ENCODE measurements at places on chromosomes 12 and 14. TPM values are rescaled to one million over a fixed set of nuclear protein-coding genes. Genes with fewer than 3 reads are reported as not detected.

Gene ZC3H10
- 9.0 TPM for total RNA-seq

Gene OR6C2
- total RNA-seq, result not detected

Gene ADAM21
- not detected for total RNA-seq

DNA sequence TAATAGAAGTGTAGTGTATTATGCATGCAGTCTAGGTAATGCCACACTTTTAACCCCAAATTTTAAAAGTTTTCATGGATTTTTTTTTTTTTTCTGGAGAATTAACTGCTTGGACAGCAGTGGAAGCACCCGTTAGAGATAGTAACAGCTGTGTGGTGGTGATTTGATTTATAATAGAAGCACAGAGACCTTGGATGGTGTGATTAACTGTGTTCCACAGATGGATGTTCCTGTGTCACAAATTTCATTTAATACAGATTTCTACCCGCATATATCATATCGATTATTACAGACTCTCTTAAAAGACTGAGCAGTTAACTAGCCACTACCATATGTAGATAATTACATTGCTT lies 47.0 kb downstream of the IFT81 start:
- DNase-seq, result no peak

DNA sequence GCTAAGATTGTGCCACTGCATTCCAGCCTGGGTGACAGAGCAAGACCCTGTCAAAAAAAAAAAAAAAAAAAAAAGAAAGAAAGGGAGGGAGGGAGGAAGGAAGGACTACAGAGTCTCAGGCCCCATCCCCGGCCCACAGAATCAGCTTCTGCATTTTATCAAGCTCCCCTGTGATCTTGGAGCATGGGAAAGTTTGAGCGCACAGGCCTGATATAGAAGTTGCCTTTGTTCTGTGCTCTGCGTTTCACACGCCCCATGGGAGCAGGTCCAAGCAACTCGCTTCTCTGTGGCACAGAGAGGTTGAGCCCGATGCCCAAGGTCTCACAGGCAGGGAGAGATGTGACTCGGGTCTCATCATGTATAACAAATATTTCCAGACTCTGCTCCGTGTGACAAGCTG lies 101.8 kb downstream of the PHETA1 start:
- no peak for DNase-seq

- DNase-seq, result no peak
Observed at GRCh38 chr12:42905419-42905705, 315.8 kb upstream of the PRICKLE1 start.

DNA sequence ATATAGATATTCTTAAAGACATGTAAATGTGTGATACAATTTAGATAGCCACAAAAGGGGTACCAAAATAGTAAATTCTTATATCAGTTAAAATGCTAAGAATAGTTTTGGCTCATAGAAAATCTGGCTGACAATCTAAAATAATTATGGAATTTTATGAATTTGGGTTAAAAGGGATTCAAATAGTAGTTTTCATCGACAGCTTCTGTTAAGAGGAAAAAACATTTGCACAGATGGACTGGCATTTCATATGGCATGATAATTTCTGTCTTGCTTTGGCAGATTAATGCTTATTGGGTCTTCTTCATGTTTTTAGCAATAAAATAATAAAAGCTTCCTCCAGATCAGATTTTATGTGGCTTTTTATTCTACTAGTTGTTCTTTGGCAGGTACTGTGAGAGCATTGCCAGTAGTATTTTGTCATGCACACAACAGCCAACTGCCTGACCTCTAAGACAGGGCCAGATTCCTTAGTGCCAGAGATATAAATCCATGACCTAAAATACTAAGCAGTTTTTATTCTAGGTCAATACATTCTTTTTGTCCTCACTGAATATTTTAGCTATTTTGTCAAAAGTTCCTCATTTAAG lies 9.1 kb downstream of the ABCD2 start:
- no peak for DNase-seq

DNA sequence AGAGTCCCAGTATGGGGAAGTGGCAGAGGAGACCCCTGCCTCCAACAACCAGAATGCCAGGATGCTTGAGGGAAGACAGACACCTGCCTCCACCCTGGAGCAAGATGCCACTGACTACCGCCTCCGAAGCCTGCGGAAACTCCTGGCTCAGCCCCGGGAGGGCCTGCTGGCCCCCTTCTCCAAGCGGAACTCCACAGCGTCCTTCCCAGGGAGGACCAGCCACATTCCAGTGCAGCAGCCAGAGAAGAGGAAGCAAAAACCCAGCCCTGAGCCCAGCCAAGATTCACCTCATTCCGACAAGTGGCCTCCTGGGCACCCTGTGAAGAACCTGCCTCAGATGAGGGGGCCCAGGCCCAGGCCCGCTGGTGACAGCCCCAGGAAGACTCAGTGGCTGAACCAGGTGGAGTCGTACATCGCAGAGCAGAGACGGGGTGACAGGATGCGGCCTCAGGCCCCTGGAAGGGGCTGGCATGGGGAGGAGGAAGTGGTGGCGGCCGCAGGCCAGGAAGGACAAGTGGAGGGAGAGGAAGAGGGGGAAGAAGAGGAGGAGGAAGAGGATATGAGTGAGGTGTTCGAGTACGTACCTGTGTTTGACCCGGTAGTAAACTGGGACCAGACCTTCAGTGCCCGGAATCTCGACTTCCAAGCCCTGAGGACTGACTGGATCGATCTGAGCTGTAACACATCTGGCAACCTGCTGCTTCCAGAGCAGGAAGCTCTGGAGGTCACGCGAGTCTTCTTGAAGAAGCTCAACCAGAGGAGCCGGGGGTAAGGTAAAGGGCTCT lies 93.7 kb downstream of the B4GALNT3 start:
- DNase-seq, result peak; percentile 59

DNA sequence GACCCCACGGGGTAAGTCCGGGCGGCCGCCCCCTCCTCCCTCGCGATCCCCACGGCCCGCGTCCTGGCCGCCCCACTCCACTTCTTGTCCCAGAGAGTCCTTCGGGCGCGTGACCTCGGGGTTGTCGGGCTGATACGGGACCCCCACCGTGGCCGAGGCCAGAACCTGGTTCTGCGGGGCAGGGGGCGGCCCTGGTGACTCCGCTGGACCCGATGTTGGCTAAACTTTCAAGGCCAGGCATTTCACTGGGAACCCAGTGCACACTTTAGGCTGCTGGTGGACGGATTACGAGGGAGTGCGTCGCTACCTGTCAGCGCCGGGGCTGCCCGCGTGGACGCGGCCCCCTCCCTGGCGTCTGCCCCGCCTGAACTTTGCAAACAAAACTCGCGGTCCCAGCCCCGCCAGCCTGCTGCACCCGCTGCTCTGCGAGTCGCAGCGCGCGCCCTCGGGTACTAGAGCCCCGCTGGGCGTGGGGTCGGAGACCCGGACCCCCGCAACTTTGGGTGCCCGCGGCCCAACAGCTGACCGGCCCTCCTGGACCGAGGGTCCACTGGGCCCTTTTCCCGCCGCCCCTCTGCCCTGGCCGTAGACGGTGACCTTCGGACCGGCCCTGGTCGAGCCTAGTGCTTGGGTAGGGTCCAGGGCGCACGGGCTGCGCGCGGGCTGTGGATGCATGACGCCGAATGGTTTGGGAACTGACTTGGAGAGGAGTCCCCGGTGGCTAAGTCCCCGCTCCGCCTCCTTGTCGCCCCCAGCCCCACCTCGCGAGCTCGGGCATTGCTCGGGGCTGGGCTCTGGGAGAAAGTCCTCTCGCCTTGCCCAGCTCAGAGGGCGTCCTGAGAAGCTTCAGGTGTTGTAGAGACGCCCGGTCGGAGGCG lies 624 bp downstream of the RIN3 start:
- no peak for DNase-seq

DNA sequence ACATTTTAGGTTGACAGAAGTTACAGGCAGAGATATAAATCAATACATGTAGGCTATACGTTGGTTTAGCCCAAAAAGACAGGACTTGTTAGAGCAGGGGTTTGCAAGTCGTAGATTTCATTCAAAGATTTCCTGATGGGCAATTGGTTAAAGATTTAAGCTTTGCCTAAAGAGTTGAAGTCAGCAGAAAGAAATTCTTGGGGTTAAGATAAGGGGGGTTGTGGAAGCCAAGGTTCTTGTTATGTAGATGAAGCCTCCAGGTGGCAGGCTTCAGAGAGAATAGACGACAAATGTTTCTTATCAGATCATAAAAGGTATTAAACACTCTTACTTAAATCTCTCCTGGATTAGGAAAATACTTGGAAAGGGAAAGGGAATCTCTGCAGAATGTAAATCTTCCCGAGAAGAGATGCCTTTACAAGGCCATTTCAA lies 510.8 kb downstream of the TMTC2 start:
- no peak for DNase-seq

DNA sequence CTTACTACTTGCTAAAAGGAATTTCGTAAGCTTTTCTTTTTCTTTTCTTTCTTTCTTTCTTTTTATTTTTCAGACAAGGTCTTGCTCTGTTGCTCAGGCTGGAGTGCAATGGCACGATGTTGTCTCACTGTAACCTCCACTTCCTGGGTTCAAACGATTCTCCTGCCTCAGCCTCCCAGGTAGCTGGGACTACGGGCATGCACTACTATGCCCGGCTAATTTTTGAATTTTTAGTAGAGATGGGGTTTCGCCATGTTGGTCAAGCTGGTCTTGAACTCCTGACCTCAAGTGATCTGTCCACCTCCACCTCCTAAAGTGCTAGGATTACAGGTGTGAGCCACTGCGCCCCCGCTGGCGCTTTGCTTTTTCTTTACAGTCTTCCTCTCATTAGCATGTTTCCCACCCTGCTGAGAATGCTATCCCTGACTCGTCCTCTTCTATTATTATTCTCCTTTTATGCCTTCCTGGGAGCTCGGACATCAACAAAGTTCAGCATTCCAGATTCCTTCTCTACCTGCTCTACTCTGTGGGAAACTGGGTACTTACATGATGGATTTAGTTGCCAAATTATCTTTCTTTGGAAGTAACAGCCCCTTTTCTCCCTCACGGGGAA lies 3.1 kb downstream of the MTHFD1 start:
- DNase-seq, result no peak

DNA sequence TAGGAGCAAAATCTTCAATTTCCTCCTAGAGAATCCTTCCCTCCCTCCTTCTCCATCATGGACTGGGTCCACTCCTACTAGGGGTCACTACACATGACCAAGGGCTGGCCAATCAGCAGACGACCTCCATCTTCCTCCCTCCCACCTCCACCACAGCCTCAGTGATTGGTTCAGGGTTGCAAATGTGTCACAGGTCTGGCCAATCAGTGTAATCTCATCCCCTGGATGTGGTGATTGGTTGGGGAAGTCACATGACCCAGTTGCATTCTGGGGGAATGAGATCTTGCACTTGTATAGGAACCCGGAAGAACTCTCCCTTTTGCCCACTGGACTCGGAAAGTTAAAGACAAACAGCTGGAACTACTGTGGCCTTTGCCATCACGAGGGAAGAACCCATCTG lies 169.2 kb downstream of the PIWIL1 start:
- DNase-seq, result no peak

DNA sequence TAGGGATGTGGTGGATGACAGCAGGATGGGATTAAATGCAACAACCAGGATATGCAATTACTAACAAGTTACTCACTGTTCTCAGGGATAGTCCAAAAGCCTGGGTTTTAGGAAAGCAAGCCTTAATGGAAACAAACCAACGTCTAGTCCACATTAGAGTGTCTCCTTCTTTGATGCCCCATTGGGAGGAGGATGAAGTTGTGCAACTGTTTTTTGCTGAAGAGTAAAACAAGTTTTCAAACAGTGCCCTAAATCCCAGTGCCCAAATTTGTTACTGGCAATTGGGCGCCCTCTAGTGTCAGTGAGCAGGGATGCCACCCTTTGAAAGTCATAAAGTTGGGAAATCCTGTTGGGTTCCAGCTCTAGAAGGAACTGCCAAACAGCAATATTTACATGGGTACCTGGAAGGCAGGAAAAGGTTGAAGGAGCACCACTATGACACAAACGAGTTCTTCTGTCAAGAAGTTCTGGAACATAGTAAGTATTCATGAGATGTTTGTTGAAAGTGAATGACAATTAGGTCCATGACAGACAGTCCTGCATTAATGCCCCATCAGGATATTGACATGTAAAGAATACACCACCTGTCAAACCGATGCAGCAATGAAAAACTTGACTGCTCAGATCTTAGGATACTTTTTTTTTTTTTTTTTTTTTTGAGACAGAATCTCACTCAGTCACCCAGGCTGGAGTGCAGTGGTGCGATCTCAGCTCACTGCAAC lies 11.1 kb upstream of the DPF3 start:
- DNase-seq, result peak; percentile 76

- no peak for DNase-seq
Observed at GRCh38 chr14:86570371-86570770, 1040.4 kb downstream of the FLRT2 start.

DNA sequence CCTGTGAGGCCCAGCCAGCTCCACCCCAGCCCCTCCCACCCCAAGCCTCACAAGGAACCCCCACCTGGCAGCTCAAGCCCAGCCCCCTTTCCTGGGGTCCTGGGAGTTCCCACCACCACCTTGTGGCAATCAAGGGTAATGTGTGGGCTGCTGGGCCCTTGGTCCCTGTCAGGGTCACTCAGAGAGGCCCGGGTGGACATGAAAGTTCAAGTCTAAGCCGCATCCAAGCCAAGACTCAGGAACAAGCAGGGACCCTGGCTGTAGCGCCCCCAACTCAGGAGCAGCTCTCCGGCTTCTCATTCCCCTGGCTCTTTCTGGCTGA lies 106.4 kb upstream of the C14orf180 start:
- no peak for DNase-seq

GRCh38 chr12:30519535-30519934 lies 176.1 kb downstream of the IPO8 start:
- no peak for DNase-seq

GRCh38 chr12:49231878-49232655 lies 32.8 kb upstream of the TUBA1C start:
- DNase-seq, result no peak

- DNase-seq, result peak; percentile 74
Observed at GRCh38 chr14:101120641-101121507, 217.4 kb upstream of the RTL1 start.

DNA sequence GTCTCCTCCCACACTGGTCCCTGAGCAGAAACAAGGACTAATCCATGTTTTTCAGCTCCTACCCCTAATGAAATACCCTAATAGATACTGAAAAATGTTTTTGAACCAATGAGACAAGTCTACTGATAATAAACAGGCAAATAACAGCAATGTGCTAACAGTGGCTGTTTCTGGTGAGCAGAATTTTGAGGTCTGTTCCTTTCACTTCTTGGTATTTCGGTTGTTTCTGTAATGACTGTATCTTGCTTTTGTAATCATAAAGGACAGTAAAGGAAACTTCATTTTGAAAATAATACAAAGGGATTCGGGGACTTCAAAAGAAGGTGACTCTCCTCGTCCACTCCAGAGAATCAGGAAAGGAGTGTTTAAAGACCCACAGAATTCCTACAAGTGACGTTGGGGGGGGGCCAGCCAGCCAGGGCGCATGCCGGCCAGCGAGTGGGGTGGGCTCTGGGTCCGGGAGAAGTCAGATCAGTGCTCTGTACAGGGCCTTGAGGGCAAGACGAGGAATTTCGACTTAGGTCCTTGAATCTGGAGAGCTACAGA lies 1.1 kb upstream of the CD9 start:
- no peak for DNase-seq
